GM03348 (cell line): ENCODE measurements at places on chromosomes 5 and 9.
A peak's percentile ranks its signal among the peaks of the same experiment; 100 is the strongest.

DNA sequence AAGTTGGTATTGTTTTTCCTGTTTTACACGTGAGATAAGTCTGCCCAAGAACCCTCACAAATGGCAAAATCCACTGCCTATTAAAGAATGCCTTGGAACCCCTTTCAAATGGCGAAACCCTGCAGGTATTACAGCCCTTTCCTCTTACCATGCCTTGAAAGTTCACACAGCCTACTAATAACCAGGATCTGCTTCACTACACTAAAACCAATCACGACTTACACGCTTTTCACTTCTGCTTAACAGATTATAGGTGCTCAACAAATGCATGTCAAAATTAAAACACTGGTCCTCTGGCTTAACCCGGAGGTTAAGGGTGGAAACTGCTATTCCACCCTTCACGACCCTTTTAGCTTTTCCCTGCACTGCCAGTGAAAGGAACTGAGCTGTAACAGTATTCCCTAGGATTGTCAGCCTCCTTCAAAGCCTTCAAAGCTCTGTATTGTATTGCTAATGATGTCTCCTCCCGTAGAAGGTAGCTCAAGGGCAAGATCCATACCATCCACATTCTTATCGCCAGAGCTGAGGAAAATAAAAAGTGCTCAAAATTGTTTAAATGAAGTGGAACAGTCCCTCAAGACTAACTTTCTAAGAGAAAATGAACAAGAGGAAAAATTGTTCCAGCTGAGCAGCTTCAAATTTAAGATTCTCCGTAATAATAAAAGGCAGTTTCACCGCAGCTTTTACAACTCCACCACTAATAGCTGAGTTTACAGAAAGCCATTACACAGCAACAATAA lies 997 bp downstream of the AUH start:
- no peak for DNase-seq

DNA sequence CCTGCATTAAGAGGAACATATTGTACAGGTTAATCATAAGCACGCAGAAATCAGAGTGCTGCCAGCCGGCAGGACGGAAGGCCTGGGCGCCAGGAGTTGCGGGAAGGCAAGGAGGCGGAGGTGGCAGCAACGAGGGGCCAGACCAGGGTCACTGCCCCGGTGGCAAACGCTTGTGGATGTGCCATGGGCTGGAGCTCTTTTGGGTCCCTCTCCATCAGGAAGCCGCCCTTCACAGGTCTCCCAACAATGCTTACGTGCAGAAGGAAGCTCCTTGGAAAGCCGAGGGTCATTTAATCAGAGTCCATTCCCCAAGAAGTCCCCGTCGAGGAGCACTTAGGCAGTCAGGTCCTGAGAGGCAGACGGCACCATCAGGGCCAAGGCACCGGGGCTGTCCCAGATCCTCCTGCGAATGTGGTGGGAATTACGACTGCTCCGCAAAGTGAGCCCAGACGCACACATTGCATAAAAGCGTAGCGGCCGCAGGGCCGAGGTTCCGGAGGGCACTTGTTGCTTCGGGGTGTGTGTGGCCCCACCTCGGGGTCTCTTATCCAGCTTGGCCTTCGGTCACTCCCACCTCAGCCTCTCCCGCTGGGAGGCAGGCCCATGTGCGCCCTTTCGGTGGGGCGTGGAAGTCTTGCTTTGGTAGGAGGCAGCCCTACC lies 20.5 kb downstream of the MRPL36 start:
- no peak for DNase-seq

DNA sequence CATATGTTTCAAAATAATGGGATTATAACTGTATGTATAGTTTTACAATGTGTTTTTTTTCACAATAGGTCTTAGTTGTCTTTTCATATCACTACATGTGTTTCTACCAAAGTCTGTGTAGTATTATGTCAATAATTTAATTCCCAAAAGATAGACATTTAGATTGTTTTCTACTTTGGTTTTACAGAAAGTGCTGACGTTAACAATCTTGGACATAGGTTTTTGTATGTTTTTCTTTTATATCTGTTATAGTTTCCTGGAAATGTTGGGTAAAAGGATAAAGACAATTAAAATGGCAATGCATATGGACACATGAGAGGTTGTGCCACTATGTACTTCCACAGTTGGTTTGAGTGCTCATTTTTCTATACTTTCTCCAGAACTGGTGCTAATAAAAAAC lies 15.2 kb downstream of the TMEFF1 start:
- no peak for DNase-seq

- DNase-seq = no peak
These were observed 400.0 kb upstream of the ADAMTS16 start for GRCh38 chr5:4740156-4740555.

DNA sequence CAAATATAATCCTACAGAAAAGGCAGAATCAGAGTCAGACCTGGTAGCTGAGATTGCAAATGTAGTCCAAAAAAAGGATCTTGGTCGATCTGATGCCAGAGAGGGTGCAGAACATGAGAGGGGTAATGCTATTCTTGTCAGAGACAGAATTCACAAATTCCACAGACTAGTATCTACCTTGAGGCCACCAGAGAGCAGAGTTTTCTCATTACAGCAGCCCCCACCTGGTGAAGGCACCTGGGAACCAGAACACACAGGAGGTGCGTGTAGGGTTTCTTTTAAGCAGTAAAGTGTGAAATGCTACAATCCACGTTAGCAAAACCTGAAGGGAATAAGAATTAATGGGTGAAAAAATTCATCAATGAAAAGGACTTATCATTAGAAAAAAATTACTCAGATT lies 145.8 kb downstream of the GIN1 start:
- no peak for DNase-seq

- peak; percentile 57 for DNase-seq
These were observed 294.1 kb upstream of the TNC start for GRCh38 chr9:115411993-115412452.

GRCh38 chr5:10123254-10123989 lies 126.3 kb downstream of the ATPSCKMT start:
- no peak for DNase-seq

DNA sequence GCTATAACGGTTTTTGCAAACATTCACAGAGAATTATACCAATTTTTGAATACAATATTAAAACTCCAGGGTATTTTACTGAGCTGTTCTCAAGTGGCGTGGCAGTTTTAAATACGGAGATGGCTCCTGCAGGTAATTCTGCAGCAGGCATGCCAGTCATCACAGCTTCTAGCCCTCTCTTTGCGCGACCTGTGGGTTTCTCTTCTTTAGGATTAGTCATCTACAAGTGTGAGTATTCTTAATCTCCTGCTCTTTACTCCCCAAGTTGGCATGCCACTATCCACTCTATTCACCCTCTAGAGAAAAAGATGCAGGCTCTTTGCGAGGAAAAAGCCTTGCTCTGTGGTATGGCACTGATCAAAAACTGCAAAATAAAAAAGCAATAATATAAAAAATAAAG lies 43.9 kb downstream of the ANKRD31 start:
- DNase-seq = no peak

DNA sequence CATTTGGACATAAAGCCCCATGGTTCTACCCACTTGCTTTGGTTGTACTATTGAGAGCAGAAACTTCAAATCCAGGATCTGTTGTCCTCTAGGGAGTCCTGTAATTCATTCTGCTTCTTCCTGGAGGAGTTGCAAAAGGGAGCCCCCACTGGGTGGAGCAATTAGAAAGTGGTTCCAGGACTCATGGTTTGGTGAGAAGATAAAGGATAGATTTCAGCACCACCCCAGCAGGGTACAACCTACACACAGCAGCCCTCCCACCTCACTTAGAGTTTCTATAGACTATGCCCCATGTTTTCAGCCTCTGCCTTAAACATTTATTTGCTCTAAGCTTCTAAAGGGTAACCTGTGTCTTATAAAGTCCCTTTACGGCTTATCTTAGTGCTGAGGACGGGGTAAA lies 112.6 kb upstream of the ARRDC3 start:
- no peak for DNase-seq
